Amygdala (tissue), 56 donors: ENCODE measurements at places on chromosomes 13 and 19.

DNA sequence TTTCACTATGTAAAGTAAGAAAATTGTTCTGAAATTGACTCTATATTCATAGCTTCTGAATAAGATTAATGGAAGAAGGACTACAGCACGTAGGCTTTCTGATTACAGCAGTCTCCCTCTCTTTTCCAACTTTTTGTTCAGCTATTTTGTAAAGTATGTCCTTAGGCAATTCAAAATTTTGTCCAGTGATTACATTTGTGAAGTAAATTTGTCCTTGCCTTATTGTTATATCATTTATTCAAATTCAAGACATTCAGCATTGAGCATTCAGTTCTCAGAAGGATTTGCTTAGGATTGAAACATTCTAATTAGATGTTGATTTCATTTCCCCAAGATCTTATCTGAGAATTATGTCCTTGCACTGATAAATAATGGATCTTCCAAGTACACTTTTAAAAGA lies 76.6 kb downstream of the WDFY2 start:
- DNase-seq = no peak

- no peak for DNase-seq
These were observed 15.0 kb downstream of the BICRA start for GRCh38 chr19:47623921-47624391.

DNA sequence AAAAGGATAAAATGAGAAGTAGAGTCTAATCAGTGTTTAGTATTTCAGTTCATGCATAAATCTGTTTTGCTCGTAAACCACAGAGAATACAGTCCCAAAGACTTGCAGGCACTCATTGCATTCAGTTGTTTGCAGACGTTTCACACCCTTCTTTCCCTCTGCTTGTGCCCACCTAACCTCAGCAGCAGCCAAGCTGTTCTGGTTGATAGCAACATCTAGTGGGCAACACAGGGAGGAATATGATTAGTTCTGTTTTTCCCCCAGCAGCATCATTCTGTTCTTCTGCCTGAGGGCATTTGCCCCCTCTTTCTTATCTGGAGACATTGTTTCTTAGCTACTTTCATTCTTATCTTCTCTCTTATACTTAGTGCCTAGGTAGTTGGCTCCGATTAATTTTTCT lies 135.6 kb downstream of the PAN3 start:
- DNase-seq = no peak

DNA sequence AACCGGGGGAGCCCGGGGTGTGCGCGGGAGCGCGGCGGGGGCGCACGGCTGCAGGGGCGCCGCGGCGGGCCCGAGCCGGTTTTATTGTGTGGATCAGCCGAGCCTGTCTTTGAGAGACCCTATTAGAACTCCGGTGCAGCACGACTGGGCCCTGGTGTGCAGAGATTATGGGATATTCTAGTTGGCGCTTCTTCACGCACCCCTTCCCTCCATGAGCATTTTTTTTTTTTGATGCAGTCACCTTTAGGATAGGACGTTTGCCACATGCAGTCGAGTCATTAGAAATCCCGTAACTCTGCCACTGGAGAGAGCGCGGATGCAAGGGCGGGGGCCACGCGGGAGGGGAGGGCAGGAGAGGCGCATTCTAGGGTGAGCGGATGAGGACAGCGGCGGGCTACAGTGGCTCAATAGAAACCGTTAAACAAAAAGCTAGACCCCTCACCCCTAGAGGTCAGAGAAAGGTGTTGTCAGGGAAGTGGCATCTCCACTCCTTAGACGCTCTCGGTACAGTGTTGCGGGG lies 3.7 kb downstream of the FGF9 start:
- DNase-seq = no peak

DNA sequence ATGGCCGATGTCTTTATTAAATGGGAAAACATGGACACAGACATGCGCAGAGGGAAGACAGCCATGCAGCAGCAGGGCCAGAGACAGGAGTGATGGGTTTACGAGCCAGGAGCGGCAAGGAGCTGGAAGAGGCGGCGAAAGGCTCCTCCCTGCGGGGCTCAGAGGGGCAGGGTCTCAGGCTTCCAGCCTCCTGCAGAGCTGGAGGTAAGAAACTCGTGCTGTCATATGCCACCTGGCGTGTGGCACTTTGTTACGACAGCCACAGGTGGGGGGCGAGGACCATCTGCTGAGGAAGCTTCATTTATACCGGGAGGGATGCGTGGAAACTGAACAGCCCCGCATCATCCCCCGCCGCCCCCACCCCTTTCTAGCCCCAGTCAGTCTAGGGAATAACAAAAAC lies 52.0 kb upstream of the SPACA7 start:
- no peak for DNase-seq

DNA sequence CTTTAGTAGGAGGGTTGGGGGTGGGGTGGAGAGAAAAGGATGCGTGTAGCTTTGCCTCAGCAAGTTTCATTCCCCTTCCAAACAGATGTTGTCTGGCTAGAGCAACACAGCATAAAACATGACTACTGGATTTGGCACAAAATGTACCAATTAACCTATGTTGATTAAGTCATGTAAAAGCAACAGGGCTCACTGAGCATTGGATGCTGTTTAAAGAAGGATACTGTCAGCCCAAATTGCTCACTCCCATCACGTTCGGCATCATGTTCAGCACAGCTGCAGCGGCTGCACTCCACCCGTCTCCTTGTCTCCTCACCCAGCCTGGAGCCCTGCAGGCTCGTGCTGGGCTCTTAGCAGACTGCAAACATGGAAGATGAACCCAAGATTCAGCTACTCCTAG lies 77.5 kb downstream of the DLEU7 start:
- no peak for DNase-seq

GRCh38 chr19:11495481-11495880 lies 10.2 kb downstream of the ZNF653 start:
- no peak for DNase-seq

GRCh38 chr19:1057176-1057855 lies 9.7 kb upstream of the ARHGAP45 start:
- no peak for DNase-seq
